ENCODE measurements at places on chromosomes 1 and 21.

DNA sequence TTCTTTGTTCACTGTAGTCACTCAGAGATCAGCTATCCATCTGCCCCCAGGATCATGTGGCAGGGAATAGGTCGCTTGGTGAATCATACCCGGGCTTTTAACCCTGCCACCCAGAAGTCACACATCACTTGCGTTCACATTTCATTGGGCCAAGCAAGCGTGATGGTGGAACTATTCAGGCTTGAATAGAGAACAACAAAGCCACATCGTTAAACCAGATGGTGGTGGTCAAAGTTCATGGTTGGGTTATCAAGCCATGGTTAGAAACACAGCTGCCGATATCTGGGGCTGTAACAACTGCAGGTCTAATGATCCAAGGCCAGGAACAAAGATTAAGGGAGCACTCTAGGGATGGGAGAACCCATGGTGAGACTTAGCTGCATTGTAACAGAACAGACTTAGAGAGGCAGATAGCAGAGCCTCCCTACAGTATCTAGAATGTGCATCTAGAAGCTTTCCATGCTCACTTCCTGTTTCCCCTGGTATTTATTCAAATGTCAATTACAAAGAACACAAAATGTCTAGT, 40.0 kb upstream of the PTPRC start:
- no peak for DNase-seq

GRCh38 chr1:246971090-246971721, 36.7 kb downstream of the ZNF695 start:
- DNase-seq: peak; percentile 1

DNA sequence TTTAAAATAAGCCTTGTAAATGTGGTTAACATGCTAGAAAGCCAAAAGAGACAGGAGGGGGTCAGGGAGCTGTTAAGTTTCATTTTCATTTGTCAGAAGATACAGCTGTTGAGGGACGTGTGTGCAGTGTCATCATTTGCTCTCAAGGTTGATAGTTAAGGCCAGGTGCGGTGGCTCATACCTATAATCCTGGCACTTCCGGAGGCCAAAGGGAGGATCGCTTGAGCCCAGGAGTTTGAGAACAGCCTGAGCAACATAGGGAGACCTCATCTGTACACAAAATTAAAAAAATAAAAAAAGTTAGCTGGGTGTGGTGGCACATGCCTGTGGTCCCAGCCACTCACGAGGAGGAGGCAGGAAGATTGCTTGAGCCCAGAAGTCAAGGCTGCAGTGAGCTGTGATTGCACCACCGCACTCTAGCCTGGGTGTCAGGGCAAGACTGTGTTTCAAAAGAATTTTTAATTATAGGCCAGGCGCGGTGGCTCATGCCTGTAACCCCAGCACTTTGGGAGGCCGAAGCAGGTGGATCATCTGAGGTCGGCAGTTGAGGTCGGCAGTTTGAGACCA, 22.7 kb downstream of the ZBTB8OS start:
- no peak for DNase-seq

DNA sequence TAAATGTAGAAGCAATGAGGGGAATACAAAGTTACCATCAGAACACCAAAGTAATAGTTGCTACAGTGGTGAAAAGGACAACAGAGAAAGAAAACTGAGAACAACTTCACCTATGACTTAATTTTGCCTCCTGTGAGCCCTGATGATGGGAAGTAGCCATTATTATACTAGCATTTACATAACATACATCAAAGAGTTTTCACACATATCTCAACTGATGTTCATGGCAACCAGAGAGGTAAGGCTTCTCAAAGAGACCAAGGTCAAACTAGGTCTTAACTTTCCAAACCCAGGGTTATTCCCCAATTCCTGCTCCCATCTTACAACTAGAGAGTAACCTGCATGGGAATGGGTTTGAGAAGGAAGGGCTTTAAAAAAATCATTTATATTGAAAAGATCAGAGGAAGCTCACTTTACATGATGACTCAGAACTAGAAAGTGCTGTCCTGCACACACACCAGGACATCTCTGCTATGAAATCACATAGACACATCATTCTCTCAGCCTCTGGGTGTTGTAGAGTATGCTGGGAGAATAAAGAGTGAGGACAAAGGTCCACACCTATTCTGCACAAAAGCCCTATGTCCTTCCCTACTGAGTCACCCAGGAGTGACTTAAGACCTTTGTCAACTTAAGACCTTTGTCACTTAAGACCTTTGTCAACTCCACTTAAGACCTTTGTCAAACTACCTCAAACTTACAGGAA, 179.7 kb downstream of the TNFSF18 start:
- no peak for DNase-seq

DNA sequence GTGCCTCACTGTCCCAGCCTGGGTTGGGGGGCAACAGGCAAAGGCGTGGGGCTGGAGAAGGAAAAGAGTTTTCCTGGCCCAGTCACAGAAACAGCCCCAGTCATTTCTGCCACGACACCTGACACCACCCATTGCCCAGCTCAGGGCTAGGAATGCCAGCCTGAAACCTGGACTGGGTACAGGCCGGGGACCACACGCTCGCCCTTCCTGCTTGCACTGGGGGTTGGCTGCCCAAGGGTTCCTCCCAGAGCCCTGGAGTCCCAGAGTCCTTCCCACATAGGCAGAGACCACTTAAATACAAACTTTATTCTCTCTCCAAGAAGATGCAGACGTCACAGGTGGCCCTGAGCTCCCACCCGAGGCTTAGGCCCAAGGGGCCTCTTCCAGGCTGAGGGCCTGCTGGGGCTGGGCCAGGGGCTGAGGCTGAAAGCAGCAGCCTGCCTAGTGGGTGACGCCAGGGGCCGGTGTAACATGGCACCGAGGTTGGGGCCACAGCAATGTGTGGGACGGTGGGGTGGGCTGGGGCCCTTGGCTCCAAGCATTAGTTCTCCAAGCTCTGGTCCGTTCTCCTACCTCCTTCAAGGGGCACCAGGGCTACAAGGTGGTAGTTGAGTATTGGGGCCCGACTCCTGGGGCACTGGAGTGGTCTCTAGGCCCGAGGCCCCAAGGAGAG, 1.6 kb downstream of the TMEM52 start:
- DNase-seq: no peak

DNA sequence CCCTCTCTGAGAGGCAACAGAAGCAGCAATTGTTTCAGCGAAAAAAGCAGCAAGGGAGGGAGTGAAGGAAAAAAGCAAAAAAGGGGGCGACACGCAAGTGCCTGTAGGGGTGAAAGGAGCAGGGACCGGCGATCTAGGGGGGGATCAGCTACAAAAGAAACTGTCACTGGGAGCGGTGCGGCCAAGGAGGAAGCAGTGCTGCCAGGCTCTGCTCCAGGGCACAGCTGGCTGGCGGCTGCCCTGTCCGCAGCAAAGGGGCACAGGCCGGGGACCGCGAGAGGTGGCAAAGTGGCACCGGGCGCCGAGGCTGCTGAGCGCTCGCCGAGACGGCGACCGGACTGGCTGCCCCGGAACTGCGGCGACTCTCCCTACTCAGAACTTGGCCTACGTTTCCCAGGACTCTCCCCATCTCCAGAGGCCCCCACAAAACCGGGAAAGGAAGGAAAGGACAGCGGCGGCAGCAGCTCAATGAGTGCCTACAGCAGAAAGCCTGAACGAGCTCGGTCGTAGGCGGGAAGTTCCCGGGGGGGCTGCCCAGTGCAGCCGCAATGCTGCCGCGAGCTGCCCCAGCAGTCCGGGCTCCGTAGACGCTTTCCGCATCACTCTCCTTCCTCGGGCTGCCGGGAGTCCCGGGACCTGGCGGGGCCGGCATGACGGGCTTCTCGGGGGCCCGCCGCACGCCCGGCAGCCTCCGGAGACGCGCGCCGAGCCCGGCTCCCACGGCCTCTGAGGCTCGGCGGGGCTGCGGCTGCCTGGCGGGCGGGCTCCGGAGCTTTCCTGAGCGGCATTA, 1.0 kb upstream of the CDKN2C start:
- no peak for DNase-seq

DNA sequence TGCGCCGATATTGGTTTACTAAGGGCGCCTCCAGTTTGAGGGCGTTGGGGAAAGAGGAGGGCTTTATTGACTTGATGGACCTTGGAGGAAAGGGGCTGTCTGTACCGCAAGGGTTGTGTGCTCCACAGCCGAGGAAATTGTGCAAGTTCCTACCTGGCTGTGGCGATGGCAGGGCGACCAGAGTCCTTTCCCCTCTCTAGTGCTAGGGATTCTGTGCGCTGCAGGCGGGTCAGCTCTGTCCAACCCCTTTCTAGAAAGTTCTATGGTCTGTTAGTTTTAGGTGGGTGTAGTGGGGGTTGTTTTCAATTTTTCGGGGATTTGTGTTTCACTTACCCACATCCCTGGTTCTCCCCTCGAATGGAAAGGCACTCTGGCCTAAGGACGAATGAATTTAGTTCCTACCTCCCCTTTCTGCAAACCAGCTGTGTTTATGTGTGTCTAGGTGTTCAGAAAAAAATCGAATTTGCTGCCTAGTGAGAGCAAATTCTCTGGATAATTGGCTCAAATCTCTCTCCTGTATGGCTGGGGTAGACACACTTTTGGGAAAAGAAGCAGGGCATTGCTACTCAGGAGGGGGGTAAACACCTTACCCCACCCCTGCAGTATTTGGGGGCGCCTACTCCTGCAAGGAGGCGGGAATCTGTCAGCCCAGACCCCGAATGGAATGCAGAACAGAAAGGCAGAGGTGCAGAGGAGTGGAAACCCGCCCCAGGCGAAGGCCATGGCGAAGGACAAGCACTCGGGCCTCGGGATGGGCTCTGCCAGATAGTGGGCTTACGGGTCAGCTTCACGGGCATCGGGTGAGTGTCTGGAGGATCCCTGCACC, 2.0 kb downstream of the DMBX1 start:
- no peak for DNase-seq

DNA sequence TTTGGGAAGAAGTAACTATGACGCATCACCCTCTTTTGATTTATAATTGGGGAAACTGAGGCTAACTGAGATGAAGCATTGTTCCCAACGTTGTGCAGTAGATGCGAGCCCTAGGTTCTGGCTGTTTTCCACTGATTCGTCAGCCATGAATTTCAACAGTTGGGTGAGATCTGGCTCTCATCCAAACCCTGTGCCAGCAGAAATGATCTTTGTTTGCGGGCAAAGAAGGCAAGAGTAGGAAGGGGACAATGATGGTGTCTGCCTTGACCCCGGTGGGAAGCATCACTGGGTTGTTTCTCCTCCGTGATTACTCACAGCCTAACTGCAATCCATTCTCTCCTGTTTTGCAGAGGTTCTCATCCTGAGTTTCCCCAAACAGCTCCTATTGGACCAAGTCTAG, 142.3 kb downstream of the MIS18A start:
- DNase-seq: no peak

- DNase-seq: no peak
Observed at GRCh38 chr1:43994794-43995790, 3.7 kb downstream of the CCDC24 start.

GRCh38 chr21:18117176-18117575, 127.5 kb upstream of the CHODL start:
- no peak for DNase-seq

DNA sequence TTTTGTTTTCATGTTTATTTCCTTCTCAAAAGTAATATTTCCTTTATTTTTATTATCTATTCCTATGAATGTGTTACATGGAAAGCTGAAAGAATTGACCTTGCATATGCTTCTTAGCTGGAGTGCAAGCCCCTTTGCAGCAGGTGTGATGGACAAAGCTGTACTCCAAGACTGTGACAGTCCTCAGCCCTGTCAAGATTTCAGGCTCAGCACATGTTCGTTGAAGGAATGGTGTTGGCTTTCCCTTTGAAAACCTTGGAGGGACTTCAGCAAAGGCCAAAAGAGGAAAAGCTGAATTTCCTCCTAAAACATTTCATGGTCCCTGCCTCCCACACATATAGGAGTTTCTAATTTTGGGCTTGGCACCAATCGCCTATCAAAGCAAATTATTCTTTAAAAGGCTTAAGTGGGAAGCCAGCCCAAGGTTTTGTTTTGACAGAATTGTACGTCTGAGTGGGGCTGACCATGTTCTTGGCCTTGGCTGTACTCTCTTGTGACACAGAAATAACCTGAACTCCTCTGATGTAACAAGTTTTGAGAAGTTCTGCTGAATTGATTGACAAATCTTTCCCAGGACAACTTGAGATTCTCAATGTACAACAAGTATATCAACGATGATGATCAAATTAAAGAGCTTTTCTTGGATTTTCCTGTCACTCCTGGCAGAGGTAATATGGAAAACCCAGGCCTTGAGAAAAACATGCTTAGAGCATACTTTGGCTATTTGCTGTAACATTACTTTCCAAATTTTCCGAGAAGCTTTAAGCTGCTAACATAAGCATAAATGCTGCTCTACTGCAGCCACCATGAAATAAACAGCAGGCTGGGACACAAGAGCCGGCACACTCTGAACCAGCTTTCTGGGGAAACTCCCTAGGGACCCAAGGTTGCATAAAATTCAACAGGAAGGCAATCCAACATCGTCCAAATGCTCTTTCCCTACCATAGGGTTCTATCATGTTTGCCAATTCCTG, 135.7 kb upstream of the ZNF648 start:
- no peak for DNase-seq

- DNase-seq: no peak
Observed at GRCh38 chr1:203269654-203270020, 35.7 kb upstream of the BTG2 start.

DNA sequence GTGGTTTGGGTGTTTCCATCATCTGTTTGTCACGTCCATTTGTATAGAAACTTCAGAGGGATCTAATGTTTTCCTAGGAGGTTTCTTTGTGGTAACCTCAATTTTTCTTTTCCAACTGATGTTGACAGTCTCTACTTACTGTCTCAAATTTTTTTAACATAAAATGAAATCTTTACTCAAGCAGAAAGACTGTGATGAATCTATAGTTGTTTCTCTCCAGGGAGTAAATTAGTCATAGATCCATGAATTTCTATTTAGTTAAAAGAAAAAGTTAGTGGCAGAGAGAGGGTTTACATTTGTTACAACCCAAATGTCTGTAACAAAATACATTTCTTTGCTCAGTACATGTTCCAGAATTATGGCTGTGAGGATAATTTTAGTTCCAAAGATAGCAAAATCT, 161.6 kb downstream of the DISP1 start:
- no peak for DNase-seq

DNA sequence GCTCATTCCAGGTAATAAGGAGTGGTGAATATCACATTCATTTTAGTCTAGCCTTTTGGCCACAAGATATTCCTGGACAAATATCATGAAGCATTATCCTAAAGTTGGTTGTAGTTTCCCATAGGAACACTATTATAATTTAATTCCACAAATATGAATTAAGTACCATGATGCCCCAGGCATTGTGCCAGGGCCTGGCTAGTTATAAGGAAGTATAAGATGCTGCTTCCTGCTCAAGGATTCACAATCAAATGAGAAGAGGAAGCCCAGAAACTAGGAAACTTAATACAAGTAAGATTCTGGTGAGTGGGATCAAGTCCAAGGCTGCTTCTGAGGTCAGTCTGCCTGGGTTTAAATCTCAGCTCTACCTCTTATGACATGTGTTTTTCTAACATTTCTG, 30.6 kb upstream of the ZP4 start:
- DNase-seq: no peak

DNA sequence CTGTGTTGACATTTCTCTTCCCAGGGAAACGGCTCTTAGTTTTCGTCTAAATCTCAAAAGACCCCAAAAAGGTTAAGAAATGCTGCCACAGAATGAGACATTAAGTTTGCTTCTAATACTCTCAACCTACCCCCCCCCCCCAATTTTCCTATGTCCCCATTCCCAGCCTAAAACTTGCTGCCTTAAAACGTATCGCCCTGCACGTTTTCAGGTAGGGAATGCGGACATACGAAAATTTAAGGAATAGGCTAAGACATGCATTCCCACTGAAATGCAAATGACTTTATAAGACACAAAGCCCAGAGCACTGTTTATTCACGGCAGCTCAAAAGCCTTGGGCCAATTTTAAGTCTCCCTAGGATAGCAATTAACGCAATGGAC, 45.4 kb downstream of the GFI1 start:
- DNase-seq: no peak
